ENCODE measurements at places on chromosomes 12 and 14.
A peak's percentile ranks its signal among the peaks of the same experiment; 100 is the strongest.

DNA sequence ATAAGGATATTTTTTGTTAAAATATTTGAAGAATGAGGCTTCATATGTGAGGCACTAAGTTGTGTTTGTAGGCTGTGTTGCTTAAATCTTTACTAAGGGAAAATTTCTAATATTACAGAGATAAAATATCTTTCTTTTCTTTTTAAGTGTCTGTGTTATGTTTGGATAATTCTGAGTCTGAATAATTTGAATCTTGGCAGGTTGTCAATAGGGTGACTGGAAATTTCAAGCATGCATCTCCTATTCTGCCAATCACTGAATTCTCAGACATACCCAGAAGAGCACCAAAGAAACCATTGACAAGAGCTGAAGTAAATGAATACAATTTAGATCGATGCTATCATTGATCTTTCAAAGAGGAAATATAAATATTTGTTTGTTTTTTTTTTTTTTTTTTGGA lies 29.4 kb downstream of the TMPO start:
- no peak for DNase-seq

GRCh38 chr12:109961612-109962011 lies 34.6 kb downstream of the GIT2 start:
- no peak for DNase-seq

- no peak for DNase-seq
Measured at GRCh38 chr14:88825078-88825458, 617 bp downstream of the TTC8 start.

- no peak for DNase-seq
Measured at GRCh38 chr12:52350786-52351185, 16.5 kb downstream of the KRT85 start.

- DNase-seq: no peak
Measured at GRCh38 chr14:69657950-69658355, 46.6 kb downstream of the SUSD6 start.

- peak; percentile 9 for DNase-seq
Measured at GRCh38 chr14:34227834-34228649, 234.0 kb downstream of the SPTSSA start.

DNA sequence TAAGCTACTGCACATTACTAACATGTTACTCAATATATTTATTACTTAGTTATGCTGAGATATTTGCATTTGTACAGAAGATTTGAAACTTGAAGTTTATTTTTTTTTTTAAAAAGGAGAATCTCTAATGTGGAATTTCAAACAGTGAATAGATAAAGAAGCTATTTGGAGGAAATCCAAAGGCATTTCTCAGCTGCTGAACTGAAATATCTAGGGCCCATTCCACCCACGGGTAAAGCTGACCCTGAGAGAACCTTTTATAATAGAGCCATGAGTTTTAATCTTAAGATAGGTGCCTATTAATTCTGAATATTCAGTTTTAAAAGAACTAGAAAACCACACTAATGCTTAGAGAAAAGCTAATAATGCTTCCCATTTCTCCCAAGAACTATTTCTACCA lies 225.4 kb upstream of the CAND1 start:
- DNase-seq: no peak

- no peak for DNase-seq
Measured at GRCh38 chr12:22396735-22397134, 62.2 kb upstream of the ST8SIA1 start.

DNA sequence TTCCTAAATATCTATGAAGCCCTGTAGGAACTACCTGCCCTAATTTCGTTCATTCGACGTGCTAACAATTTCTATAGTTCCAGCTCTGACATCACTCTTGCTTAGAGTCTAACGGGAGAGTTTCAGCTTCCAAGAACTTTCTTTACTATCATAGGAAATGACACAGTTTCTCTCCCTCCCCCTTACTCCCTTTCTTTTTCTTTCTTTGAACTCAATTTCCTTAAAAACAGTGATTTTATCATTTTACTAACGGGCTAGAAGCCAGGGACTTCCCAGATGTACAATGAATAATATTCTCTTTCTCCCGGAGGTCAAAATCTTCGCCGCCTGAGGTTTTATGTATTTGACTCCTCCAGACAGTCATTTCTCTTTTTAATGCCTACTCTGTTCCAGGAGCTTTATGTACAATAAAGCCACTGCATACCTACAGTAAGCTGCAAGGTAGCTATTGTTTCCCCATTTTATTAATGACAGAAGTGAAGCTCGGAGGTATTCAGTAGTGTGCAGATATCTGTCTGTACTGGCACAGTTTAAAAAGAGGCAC lies 15.7 kb downstream of the SMCO2 start:
- no peak for DNase-seq

- no peak for DNase-seq
Measured at GRCh38 chr12:76024942-76025600, 6.5 kb downstream of the PHLDA1 start.

- no peak for DNase-seq
Measured at GRCh38 chr12:32181498-32182175, 75.0 kb downstream of the BICD1 start.

DNA sequence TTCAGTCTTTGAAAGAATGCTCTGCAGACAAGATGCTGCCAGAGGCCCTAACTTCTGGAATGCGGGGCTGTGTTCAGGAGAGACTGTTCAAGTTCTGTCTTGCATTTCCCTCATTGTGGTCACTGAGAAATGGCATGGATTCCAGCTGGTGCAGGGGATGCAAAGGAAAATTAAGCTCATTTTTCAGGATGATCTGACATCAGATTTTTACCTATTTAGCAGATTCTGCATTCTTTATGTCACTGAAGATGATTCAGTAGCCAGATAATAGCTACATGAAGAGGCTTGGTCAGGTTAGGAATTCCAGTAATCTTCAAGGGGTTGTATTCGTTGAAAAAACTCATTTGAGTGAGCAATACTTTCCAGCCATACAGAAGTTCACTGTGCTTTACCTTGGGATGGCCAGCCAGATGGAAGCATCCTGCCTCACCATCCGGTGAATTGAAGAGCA lies 16.1 kb upstream of the MFAP5 start:
- DNase-seq: no peak

DNA sequence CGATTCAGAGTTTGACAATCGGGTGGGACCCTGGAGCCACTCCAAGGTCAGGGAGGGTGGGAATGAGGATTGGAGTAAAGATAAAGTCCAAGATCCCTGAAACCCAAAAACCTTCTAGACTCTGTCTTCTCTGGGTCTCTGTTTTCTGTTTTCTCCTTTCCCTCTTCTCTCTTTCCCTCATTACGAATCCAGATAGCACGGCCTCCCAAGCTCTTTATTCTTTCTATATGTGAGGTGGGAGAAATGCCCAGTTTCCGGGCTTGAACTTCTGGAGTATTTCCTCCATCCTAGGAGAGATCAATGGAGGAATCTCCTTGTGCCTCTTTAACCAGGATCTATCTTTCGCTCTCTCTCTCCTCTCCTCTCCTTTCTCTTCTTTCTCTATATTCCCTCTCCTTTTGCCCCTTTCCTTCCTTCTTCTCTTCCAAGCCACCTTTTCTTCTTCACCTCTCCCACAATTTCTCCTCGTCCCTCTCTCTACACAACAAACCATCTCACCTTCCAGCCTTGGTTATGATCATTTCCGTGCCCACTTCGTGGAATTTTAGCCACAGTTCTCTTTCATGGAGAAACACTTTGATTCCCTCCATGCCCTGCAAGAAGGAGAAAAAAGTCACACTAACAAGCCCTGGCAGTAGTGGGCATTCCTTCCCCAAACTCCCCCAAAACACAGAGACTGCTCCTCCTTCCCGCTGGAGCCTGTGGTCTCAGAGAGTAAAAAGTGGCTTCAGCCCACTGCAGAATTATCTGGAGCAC lies 4.4 kb downstream of the TBX5 start:
- no peak for DNase-seq

DNA sequence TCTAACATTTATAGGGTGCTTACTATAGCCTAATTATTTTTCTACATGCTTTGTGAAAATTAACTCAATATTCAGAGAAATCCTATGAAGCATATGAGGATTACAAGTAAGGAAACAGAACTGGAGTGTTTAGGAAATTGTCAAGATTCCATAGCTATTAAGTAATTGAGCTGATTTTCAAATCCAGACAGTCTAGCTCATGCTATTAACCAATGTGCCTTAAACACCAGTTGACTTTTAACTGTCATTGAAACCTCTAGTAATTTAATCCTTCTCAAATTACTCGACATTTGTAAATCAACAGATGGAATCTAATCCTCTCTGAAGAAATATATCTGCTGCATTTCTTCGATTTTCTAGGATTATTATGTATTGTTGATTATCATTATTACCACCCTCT lies 488.9 kb downstream of the MDGA2 start:
- no peak for DNase-seq

- no peak for DNase-seq
Measured at GRCh38 chr12:77685112-77685511, 145.6 kb upstream of the NAV3 start.

DNA sequence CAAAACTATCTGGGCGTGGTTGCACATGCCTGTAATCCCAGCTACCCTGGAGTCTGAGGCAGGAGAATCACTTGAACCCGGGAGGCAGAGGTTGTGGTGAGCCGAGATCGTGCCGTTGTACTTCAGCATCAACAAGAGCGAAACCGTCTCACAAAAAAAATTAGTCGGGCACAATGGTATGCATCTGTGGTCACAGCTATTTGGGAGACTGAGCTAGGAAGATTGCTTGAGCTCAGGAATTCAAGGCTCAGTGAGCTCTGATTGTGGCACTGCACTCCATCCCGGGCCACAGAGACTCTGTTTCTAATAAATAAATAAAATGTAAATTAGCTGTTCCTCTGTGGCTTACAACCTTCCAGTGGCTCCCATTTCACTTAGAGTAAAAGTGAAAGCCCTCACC lies 28.0 kb downstream of the RCOR1 start:
- DNase-seq: no peak

GRCh38 chr12:120862664-120863063 lies 41.5 kb downstream of the SPPL3 start:
- DNase-seq: no peak

GRCh38 chr14:66237741-66238140 lies 248.4 kb upstream of the CCDC196 start:
- no peak for DNase-seq

DNA sequence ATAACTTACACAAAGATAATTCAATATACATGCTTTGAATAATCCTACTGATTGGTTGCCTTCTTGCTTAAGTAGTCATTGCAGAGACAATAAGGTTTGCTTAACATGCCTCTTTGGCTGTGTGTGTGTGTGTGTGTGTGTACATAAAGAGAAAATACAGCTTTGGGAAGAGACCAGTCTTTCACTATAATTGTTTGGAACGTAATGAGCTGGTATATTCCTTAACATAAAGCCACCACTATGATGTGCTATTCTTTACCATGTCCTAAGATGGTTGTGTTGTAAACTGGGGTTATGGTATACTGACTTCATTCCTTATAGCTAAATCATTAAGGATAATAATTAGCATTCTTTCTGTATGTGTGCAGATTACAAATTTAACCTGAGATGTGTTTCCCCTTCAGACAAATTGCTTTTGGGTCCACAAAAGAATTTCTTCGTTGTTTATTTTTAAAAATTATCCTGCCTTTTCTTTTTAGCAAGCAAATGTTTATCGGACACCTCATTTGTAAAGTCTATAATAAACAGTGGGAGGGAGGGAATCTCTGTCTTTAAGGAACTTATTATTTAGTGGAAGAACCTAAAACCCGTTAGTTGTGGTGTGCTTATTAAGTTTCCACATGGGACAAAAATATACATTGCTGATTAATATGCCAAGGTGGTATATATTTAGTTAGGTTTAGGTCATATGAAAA lies 74.4 kb downstream of the TMX1 start:
- no peak for DNase-seq

- DNase-seq: no peak
Measured at GRCh38 chr14:104502060-104502459, 77.5 kb upstream of the C14orf180 start.

- no peak for DNase-seq
Measured at GRCh38 chr12:71426300-71427047, 13.1 kb upstream of the LGR5 start.

GRCh38 chr14:21322716-21323115 lies 42.8 kb downstream of the RPGRIP1 start:
- DNase-seq: no peak

GRCh38 chr12:66899588-66899987 lies 220.7 kb upstream of the GRIP1 start:
- DNase-seq: no peak

- DNase-seq: no peak
Measured at GRCh38 chr12:114744691-114745090, 60.7 kb upstream of the TBX3 start.

GRCh38 chr14:33271216-33271615 lies 332.5 kb downstream of the NPAS3 start:
- DNase-seq: no peak
